ENCODE measurements at places on chromosomes 2 and 18.

DNA sequence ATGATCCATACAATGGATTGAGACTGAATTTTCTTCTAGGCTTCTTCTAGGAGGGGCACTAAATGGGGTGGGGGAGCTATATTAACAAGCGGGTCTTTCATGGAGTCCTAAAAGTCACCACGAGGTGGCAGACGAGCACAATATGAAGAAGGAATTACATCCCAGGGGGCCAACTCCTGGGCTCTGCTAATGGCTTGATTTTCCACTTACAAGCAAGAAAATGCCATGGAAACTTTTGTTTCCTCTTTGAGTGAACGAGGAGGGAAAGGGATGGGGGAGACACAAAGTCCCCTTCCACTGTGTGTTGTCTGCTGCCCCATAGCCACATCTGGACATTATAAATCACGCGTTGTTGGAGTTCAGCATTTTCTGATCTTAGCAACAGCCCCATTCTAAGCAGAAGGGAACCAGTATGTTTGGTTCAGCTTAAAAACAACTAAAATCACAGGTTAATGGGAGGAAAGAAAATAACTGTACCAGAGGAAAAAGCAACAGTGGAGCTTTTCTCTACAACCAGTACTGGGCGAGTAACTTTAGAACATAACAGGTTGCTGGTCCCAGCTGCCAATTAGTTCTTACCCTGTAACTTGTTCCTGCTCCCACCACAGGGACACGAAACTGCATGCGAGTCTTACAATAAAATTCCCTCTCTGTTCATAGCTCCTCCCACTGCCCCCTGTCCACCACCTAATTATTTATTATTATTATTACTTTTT lies 285.0 kb upstream of the PARD3B start:
- peak; percentile 77 for DNase-seq

- DNase-seq = no peak
Observed at GRCh38 chr18:55494899-55495298, 93.1 kb downstream of the TCF4 start.

GRCh38 chr2:189880832-189881492 lies 96.7 kb downstream of the PMS1 start:
- no peak for DNase-seq

DNA sequence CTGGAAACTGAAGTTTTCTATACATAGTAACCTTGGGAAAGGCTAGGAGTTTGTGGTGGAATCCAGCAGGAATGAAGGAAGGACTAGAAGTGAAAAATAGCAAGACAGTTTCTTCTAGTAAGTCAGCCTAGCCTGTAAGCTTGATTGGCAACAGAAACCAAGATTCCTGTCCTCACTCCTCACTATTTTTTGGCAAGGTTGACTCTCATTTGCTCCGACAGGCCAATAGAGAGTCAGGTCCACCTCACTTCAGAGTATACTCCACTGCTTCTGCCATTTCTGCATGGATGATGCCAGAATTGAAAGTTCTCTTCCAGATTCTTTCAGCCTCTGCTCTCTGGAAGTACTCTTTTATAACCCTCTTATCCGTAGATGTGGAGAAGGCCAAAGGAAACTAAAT lies 352.4 kb downstream of the ZNF516 start:
- DNase-seq = no peak

GRCh38 chr2:138652378-138652777 lies 127.8 kb downstream of the NXPH2 start:
- DNase-seq = no peak

- no peak for DNase-seq
Observed at GRCh38 chr18:37588289-37588688, 22.7 kb upstream of the CELF4 start.

DNA sequence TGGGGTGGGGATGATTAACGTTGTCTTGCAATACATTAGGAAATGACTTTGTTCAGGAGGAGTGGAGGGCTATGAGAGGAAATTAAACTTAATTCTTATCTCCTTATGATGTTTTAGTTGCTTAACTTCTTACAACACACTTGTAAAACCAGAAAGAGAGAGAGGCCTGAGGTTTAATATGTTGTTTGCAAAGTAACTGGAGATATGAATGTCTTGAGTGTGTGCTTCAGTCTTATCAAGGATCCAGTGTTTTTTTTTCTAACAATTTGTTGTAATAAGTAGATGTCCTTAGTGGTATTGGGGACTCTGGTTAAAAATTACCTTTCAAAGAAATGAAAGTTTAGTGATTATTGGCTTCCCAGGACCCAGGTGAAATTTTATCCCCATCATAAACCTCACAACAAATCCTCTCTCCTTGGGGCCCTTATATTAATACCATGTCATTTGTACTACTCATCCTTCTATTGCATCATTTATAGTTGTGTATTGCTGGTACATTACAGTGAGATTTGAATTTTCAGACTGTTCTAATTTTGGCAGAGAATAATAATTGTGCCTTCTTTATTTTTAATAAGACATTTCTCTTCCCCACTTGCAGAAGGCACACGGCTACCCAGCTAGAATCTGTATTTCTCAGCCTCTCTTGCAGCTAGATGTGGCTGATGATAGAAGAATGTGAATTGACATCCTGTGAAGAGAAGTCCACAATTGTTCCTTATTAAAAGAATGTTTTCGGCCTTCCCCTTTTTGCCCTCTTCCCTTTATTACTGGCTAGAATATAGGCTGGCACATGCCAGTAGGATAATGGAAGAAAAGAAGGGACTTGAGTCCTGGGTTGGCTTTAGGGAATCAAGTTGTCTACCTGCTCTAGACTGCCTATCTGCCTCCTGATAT lies 91.9 kb upstream of the CXCR4 start:
- no peak for DNase-seq

- no peak for DNase-seq
Observed at GRCh38 chr2:57726294-57726693, 320.3 kb upstream of the VRK2 start.

DNA sequence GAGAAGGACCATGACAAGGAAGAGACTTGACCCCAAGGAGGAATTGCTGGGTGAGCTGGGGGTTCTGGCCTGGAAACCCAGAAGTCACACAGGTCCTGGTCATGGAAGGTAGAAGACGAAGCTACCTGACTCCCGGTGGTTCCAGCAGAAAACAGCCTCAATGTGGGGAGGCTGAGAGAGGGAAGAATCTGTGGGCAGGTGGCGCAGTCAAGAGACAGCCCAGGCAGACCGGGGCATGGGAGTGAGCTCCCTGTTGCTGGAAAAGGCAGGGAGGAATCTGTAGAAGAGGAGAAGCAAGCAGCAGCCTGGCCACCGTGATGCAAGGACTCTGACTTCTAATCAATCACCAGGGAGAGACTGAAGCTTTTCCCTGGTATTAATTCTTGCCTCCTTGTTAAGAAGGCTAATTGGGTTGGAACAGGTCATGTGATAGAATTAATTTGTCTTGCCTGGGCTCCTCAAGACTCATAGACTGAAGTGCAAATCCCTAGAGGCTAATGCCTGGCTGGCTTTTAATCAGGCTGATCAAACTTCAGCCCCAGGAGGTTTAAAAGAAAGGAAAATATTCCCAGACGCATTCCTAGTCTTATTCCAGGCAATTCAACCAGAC lies 30.1 kb downstream of the CNGA3 start:
- DNase-seq = no peak

- no peak for DNase-seq
Observed at GRCh38 chr2:152881527-152881926, 163.1 kb downstream of the ARL6IP6 start.

DNA sequence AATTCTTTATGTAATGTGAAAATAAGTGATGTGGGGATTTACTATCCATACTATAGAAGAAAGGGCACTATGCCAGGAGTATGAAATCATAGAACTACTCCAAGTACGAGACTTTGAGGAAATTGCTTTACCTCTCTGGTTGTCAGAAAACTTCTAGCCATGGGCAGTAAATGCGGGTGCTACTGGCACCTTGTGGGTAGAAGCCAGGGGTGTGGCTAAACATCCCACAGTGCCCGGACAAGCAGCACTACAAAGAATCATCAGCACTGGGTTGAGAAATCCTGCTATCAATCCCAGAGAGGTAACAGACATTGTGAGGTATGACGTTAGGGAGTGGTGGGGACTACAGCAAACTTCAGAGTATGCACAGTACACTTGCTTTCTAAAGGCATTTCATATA lies 453.5 kb upstream of the TNP1 start:
- DNase-seq = no peak

GRCh38 chr2:27408601-27409320 lies 630 bp downstream of the PPM1G start:
- DNase-seq = no peak

- DNase-seq = no peak
Observed at GRCh38 chr2:222837643-222838056, 23.2 kb upstream of the ACSL3 start.

DNA sequence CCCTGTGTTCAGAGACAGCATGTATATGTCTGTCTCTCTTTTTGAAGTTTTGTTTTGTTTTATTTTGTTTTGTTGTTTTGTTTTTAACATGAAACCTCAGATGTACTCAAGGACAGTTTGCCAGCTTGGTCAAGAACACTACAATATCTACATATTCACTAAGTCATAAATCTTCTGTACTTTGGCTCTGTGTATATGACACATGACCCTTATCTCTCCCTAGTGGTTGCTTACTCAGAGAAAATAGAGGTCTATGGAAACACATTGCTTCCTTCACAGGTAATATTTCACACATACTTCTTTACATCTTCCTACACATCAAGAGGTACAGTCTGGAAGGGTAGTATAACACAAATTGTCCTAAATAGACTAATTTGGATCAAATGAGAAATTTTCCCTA lies 312.6 kb upstream of the VRK2 start:
- DNase-seq = no peak

- DNase-seq = no peak
Observed at GRCh38 chr18:3046216-3046808, 33.4 kb upstream of the LPIN2 start.

DNA sequence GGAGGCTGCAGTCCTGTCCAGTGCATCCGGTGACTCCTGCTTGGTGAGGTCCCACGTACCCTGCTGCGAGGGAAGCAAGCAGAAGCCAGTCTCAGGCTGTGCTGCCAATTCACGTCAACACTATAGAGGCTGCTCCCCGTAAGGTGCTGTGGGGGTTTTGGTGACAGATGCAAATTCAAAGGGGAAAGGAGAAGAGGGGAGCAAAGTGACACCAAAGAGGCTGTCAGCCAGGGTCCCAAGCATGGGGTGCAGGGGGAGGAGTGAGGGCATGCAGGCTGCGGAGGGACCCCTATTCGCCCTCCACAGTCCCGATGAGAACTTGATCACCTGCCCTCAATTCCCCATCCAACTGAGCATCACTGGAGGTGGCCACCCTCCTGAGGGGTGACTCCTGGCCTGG lies 179.4 kb upstream of the HS6ST1 start:
- DNase-seq = no peak

GRCh38 chr2:6730649-6731532 lies 134.8 kb downstream of the CMPK2 start:
- no peak for DNase-seq

DNA sequence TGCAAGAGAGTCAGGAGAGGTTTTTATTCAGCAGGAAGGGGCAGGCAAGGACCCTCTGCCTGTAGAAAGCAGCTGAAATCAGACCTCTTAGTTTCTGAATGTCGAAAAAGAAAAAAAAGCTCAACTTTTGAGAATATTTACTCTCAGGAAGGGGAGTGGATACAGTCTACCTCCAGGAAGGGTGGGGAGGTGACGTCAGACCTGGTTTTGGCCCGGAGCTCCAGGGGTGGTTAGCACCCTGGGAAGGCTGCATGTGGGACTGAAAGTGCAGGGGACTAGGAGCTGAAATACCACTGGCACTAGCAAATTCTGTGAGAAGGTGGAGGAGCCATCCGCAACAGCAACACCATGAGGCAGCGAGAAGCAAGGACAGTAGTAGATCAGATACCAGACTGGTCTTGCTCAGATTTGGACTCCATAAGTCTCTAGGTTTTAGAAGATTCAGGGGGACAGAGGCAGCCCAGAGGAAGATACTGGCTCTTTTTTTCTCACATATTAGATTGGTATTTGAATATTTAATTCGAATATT lies 19.8 kb downstream of the MC2R start:
- DNase-seq = no peak

DNA sequence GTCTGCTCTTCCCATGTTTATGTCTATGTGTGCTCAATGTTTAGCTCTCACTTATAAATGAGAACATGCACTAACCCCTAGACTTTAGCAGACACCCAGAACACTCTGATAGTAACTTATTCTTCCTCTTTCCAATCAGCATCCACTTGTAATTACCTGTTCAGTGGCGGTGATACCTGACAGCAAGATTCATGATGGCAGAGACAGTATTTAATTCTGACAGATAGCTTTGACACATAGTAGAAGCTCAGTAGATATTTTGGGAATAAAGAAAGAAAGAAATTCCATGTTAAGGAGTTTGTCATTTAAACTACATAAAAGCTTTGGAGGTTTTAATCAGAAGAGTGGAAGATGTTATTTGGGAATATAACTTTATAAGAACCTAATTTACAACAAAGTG lies 171.3 kb downstream of the CDH7 start:
- no peak for DNase-seq

GRCh38 chr2:199467066-199467822 lies 9.5 kb upstream of the SATB2 start:
- no peak for DNase-seq

DNA sequence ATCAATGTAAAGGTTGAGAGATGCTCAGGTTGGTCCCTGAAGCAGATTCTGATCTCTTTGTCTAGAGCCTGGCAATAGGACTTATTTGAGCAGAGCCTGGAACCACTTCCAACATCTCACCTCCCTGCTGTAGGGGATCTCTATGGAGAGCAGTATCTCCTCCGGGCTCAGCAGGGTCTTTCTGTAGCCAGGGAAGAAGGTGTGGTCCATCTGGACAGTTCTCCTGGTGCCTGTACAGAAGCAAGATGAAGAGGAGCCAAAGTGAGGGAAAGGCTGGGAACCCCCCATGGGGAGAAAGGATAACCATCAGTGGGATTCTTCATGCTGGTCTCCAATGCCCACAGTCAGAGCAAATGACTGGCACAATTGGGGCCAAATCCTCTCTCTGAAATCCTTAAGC lies 34.8 kb downstream of the XDH start:
- no peak for DNase-seq

DNA sequence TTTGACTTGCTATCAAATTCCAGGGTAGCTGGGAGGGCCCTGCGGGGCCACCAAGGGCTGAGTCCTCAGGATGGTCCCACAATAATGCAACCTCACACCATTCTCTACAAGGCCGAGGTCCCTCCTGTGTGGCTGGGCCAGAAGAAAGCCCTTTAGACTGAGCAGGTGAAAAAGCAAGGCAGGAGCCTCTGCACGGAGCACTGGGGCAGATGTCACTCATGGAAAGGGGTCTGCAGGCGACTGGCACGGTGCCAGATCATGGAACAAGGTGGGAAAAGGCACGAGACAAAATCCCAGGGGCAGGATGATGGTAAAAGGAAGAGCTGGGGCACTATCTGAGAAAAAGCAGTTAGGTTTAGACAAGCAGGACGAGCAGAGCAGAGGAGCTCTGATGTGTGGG lies 16.1 kb downstream of the HJURP start:
- DNase-seq = no peak

GRCh38 chr2:216179015-216179414 lies 69.9 kb downstream of the XRCC5 start:
- DNase-seq = no peak

- DNase-seq = no peak
Observed at GRCh38 chr18:9516437-9517064, 41.2 kb downstream of the RALBP1 start.

Data from adrenal gland (tissue), 19 donors.